ENCODE measurements at places on chromosomes 11 and 22. TPM values are rescaled to one million over a fixed set of nuclear protein-coding genes. Genes with fewer than 3 reads are reported as not detected.

CDC42EP2 gene
- 0.43 TPM for total RNA-seq

FZD4 gene
- 1.8 TPM for total RNA-seq

PLAAT4 gene
- total RNA-seq: not detected

OR52E8 gene
- not detected for total RNA-seq

ENTHD1 gene
- not detected for total RNA-seq

BDNF gene
- total RNA-seq: not detected

RBM4B gene
- 43.2 TPM for total RNA-seq

DGAT2 gene
- 1.9 TPM for total RNA-seq

All from Karpas-422 (cell line).